ENCODE measurements at places on chromosomes 11 and 22.

- DNase-seq, result no peak
Observed at GRCh38 chr11:26470992-26471391, 101.1 kb downstream of the MUC15 start.

- no peak for DNase-seq
Observed at GRCh38 chr22:35677460-35678187, 29.4 kb downstream of the APOL6 start.

GRCh38 chr11:126391286-126391954, 35.9 kb downstream of the ST3GAL4 start:
- DNase-seq, result no peak

DNA sequence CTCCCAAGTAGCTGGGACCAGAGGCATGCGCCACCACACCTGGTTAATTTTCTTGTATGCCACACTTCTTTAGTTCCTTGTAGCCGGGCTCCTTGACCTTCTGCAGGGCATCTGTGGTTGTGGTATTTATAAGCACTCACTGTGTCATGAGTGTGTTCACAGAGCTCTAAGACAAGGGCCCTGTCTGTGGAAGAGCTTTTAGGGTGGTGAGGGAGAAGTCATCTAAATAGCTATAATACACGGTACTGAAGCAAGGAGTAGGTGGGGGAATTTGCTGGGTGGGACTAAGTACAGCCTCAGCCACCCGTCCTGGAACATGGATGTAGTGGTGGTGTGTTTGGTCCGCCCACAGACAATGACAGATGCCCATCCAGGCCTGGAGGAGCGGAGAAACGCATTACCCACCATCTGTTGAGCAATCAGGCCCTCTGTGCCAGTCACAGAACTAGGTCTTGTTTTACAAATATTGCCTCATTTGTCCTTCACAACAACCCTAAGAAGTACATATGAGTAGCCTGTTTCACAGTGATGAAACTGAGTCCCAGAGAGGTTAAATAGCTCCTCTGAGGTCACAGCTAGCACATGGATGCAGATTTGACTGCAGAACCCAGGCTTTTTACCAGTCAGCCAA, 10.1 kb downstream of the ACO2 start:
- DNase-seq, result no peak

DNA sequence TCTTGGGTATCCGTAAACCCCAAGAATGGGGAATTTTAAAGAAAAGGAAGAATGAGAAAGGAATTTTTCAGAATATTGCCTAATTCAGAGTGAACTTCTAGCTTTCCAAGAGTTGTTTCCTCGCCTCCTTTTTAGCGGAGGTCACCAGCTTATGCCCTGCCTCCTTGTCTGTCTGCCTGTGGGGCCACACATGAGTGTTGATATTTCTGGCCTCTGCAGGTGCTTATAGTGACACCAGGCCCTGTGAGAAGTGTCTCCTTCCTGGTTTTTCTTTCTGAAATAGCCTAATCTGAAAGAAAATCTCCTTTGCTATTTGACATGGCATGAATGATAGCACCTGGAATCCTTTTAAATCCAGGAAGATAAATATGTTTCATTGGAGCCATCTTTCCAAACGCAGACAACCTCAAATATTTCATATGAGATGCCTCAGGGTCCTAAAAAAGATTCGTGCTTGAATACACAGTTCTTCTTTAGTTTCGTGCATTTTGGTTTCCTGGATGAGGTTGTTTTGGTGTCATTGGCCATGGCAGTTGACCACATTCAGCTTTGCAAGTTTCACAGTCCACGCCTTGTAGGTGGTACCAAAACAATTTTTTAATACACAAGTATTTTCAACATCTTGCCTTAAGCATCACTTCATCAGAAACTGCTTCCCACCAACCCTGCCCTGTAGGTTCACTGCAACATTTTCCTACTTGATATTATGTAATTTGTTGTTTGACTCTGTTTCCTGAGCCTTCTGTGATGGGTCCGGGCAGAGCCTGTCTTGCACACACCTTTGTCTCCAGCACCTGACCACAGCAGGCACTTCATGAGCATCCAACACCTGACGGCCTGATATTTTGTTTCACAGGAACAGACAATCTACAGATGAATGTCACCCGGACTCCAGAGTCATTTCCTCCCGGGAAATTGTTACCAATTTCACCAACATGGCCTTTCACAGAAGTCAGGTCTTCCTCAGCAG, 159.4 kb downstream of the C11orf91 start:
- DNase-seq, result no peak

- no peak for DNase-seq
Observed at GRCh38 chr11:100777103-100777502, 90.0 kb downstream of the ARHGAP42 start.

DNA sequence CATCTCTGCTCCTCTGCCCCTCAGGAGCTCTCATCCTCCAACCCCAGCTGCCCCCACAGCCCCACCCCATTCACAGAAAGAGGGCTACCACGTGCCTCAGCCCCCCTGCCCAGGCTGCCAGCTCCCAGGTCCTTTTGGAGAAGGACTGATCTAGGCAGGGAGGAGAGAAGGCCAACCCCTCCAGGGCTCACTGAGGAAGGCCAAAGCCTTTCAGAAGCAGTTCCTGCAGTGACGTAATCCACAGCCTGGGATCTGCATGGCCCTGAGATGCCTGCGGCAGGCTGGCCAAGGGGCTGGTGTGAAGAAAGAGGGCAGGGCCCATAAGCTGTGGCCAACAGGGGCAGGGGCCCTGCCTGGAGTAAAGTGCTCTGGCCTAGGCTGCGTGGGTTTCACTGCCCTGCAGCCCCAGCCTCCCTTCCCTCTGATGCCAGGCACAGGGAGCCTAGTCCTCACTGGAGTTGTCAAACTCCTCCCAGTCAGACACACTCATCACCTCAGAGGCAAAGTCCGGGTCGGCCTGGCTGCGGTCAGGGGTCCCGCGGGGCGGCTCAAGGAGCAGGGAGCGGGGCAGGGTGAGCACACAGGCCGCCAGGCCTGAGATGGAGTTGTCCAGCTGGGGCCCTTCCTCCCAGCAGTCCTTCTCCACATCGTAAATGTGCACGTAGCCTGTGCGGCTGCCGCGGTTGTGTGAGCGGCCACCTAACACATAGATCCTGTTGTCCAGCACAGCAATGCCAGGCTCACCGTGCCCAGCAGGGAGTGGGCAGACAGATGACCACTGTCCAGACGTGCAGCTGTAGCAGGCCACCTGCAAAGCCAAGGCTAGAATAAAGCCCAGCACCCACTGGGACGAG, 4.2 kb upstream of the SCARF2 start:
- DNase-seq, result no peak
